ENCODE measurements at places on chromosomes 1 and 21. TPM values are rescaled to one million over a fixed set of nuclear protein-coding genes. Genes with fewer than 3 reads are reported as not detected.
A peak's percentile ranks its signal among the peaks of the same experiment; 100 is the strongest.

- DNase-seq, result no peak
Observed at GRCh38 chr1:202205523-202206190, 12.1 kb downstream of the LGR6 start.

DNA sequence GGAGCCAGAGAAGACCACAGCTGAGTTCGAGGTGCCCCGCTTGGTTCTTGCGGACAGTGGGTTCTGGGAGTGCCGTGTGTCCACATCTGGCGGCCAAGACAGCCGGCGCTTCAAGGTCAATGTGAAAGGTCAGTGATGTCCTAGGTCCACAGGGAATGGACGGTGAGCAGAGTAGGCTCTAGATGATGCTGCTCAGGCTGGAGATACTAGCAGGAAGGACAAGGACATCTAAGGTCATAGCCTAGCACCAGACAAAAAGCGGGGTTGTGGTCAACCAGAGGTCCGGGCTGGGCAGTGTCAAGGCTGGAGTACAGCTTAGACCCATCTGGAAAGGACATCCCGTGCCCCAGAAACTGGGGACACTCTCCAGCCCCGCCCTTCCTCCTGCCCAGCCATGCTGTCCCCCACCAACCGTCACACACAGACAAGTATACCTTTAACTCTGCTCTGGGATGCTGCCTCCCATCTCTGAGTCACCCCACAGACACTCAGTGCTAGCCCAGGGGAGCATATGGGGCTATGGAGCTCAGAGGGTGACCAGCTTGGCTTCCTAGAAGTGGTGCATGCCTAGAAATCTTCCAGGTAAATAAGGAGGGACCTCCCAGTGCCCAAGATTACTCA, 8.7 kb downstream of the TIE1 start:
- DNase-seq, result no peak

DNA sequence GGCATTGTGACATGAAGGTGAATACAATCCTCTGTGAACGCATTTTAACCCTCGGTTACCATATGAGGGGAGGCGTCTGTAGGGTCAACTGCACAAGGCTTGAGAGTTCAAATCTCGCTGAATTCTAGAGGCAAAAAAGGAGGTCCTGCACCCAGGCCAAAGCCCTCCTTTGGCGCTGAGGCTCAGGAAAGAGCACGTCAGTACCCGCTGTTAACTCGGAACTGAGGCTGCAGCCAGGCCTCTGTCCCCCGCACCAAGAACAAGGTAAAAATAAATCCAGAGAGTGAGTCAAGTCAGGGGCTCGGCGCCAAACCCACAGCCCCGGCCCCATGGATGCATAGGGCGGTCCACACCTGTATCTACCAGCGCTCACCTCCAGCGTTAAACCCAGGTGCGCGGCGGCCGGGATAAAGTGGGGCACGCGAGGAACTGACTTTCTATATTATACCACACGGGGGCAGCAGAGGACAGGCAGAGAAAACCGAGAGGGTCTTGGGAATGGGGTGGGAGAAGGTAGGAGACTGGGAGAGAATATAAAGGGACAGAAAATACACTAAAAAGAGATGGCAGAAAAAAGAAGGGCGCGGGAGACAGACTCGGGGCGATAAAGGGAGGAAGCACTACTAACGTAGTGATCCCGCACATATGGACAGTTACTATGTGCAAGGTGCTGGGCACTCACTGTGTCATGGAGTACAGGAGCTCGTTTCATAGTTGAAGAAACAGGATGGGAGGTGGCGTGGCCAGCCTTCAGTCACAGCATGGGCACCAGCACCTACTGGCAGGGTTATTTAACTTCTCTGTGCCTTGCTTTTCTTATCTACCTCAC, 54.9 kb downstream of the DMRTA2 start:
- peak; percentile 21 for DNase-seq

- DNase-seq, result no peak
Observed at GRCh38 chr1:117171900-117172511, 38.7 kb downstream of the VTCN1 start.

DNA sequence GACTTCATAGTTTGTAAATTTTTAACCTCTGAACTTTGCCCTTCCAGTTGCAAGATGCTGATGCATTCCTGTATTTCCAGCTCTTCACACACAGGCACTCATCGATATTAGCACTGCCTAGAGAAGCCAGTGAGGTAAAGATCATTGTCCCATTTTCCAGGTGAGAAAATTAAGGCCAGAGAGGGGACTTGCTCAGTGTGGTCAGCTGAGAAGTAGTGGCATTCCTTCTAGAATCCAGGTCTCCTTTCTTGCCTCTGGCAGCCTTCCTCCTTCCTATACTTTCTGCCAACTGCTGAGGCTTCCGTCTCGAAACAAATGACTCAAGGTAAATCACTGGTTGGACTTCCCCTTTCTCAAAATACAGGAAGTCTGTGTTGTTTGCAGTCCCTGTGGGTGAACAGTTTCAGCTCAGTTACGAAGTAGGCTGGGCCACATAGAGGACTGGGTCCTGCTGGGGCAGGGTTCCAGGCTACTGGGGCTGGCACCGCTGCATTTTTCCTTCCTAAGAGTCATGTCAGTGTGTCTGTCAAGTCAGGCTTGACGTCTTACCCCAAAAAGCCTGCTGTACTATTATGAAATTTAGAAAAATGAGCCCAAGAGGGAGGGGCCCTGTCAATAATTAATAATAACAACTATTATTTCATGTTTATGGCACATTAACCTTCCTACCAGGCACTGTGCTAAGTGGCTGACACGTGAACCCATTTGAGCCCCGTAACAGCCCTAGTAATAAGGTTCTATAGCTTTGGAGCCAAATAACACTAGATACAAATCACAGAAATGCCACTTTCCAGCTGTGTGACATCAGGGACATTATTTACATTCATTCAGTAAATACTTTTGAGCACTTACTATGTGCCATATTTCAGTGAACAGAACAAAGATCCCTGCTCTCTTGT, 16.6 kb upstream of the RNF19B start:
- no peak for DNase-seq

FCAMR gene
- not detected for polyA plus RNA-seq

DNA sequence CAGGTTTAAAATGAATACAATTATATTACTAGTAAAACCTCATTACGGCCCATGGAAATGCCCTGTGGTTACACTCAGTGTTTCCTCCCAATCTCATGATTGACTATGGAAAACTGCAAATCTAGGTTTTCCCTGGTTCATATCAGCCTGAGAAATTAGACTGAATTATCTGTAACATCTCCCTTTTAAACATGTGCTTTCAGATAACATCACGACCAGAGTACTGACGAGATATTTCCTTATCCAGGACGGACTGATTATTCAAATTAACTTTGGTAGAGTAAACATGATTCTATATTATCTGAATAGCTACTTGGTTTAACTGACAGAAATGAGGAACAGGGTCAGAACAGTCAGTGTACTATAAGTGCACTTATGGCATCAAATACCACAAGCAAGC, 82.3 kb downstream of the RGS7 start:
- no peak for DNase-seq

DNA sequence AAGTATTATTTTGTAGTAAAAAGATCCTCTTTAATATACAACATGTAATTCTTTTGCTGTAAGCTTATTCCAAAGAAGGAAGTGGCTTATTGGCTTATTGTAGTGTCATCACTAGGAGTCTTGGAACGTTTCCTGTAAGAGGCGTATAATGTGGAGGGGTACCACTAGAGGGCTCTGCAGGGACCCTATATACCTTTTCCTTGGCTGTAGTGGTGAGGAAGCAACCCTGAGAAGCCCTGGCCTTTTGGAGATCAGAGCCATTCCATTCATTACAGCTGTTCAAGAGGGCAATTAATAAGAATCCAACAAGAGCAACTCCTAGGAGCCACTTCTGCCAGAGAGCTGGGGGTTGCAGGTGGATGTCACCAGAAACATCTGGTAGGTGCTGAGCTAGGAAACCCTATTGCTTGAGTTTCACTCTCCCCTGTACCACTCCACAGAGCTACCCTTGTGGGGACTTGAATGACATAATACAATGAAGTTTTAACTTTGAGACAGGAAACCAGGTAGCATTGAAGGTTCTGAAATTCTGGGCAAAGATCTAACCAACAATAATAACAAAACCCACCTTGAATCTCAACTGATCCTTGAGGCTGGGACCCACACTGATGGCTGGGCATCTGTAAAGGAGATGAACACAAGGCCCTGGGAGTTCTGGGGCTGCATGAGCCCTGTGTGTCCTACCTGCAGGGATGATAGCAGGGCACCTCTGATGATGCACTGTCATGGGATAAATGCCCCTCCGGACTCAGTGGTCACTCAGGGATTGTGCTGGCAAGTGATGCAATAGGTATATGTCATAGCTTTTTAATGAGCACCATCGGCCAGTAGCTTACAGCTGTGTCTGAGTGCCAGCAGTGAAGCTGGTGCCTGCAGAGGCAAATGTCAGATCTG, 160.2 kb upstream of the COA6 start:
- DNase-seq, result no peak

DAB1 gene
- polyA plus RNA-seq, result 5.6 TPM

- DNase-seq, result no peak
Observed at GRCh38 chr1:2804628-2805351, 3.3 kb upstream of the TTC34 start.

DNA sequence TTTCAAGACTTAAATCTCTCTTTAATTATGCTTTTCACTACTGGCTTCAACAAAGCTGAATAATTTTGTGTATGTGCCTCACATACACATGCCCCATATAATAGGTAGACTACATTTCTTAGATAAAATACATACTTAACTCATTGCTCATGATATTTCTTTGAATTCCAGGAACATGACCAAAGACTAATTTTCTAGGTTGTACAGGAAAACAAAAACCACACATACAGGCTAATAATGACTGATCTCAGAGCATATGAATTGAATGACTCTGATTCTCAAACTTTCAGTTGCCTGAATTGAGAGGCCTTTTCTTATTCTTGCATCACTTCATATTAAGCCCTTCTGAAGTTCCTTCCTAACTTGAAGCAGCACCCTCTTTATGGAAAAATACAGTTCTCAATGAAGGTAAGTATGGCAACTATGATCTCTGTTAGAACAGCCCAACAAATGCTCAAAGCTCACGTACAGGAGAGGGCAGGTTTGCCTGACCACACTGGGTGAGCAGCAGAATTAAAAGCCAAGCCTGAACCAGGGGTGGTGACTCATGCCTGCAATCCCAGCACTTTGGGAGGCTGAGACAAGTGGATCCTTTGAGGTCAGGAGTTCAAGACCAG, 22.6 kb upstream of the UAP1 start:
- no peak for DNase-seq

DNA sequence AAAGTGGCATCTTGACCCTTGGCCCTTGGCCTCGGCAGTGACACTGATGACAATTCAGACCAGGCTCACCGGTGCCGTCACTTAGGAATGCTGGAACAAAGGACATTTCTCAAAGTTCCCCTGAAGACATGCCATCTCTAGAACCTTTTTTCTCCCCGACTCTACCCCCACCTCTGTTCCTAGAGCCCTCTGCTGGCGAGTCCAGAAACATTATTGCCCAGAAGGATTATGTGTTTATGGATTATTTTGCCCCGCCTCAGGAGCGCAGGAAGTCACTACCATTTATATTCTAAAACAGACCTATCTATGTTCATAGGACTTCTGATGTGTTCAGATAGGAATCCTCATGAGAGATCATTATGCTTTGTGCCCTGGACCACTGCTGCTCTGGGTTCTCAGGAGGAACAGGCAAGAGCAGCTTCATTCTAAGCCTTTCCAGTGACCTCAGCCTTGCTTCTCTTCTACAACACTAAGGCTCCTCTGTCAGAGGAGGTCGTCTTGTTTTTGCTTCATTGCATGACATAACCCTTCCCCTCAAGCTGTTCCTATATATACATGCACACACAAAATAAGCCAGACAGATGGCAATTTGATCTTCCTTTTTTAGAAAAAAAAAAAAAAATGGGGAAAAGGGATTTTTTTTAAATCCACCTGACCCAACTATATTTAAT, 12.4 kb upstream of the SHISA4 start:
- DNase-seq, result no peak

DNA sequence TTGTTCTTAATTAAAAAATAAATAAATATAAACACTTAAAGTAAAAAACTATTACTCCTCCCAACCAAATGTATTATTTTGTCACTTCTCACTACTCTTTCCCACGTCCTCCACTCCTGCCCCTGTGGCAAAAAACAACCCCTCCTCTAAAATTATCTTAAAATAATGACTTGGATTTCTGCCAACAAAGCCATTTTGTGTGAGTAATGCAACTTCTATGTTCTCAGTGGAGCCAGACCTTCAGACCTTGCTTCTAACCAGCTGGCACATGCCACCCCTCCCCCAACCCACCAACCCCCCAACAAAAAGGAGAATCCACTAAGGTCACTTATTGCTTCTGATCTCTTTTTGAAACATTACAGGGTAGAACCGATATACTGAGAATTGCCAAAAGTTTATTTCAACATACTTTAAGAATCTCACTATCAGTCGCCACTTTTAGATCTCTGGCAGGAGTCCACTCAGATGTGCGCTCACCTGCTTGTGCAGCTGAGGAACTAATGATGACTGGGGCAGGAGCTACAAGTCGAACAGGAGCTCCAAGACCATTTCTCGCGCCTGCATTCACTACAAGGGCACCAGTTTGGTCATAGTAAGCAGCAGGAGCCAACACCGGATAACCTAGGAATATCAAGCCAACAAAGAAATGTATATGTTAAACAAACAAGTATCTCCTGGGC, 58.3 kb upstream of the SDC3 start:
- DNase-seq, result no peak

DNA sequence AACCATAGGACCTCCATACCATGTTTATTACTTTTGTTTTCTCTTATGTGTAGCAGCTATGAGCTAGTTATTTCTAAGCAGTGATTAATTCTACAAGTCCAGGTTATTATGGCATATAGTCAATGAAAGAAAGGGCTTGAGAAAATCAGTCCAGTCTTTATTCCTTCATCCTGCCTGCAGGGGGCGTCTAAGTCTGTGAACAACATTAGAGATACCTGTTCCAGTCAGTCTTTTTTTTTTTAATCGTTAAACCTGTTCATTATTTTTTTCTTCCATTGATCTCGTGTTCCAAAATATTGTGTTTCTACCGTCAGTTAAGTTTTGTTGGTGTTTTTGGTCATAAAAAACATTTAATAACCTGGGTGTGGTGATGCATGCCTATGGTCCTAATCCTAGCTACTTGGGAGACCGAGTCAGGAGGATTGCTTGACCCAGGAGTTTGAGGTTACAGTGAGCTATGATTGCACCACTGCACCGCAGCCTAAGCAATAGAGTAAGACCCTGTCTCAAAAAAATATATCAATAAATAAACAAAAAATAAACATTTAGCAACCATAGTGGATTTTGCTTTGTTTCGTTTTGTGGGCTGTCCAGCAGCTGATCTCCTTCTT, 29.4 kb upstream of the CD2 start:
- DNase-seq, result peak; percentile 46

RXRG gene
- polyA plus RNA-seq, result 51.3 TPM

DMBX1 gene
- polyA plus RNA-seq, result not detected

Data from hindlimb muscle (tissue), 1 donor.